ENCODE measurements at places on chromosomes 12 and 14.

- ATAC-seq: no peak
Measured at GRCh38 chr12:793037-793436, 40.7 kb downstream of the WNK1 start.

GRCh38 chr12:22477166-22477893, 67.0 kb downstream of the C2CD5 start:
- no peak for ATAC-seq

DNA sequence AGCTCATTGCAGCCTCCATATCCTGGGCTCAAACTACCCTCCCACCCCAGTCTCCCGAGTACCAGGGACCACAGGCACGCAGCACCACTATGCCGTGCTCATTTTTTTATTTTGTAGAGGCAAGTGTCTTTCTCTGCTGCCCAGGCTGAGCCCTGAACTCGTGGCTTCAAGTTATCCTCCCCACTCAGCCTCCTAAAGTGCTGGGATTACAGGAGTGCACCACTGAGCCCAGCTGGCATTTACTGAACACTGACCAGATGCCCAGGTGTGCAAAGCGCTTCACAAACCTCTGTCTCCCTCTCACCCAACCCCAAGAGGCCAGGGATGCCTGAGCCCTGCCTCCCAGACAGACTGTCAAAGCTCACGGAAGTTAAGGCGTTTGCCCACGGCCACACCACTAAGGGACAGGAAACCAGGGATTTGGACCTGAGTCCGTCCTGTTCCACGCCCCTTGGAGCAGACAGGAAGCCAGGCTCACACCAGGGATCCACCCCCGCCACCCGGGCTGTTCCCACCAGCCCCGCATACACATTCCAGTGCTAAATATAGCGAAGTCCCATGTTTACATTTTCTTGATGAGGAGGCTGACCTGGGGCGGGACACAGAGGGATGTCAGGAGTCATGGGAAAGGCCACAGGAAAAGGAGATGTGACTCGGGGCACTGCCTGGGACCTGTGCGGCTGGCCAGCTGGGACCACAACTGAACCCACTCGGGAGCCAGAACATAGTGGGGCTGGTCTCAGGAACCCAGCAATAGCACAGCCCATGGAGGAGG, 51.2 kb downstream of the TESC start:
- peak; percentile 41 for ATAC-seq

GRCh38 chr12:11839091-11839641, 189.7 kb downstream of the ETV6 start:
- ATAC-seq: peak; percentile 54

Data from gastroesophageal sphincter (tissue), 4 donors.